HL-60 (cell line): ENCODE measurements at places on chromosomes 7 and 10.

DNA sequence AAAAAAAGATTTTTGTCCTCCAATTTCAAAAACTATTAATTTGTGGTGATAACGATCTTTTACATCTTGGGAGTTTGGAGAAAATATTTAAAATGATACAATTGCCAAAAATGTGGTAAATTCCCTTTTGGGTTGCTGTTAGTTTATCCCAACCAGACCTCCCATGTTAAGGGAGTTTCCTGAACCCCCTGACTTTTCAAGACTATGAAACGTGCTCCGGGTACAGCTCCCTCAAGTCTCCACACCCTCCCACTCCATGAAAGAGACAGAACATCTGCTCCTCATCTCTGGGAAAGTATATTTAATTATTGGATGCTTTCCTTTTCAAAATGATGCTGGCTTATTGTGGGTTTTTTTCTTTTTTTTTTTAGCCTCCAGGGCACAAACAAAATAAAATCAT lies 534.6 kb upstream of the NRP1 start:
- no peak for DNase-seq

DNA sequence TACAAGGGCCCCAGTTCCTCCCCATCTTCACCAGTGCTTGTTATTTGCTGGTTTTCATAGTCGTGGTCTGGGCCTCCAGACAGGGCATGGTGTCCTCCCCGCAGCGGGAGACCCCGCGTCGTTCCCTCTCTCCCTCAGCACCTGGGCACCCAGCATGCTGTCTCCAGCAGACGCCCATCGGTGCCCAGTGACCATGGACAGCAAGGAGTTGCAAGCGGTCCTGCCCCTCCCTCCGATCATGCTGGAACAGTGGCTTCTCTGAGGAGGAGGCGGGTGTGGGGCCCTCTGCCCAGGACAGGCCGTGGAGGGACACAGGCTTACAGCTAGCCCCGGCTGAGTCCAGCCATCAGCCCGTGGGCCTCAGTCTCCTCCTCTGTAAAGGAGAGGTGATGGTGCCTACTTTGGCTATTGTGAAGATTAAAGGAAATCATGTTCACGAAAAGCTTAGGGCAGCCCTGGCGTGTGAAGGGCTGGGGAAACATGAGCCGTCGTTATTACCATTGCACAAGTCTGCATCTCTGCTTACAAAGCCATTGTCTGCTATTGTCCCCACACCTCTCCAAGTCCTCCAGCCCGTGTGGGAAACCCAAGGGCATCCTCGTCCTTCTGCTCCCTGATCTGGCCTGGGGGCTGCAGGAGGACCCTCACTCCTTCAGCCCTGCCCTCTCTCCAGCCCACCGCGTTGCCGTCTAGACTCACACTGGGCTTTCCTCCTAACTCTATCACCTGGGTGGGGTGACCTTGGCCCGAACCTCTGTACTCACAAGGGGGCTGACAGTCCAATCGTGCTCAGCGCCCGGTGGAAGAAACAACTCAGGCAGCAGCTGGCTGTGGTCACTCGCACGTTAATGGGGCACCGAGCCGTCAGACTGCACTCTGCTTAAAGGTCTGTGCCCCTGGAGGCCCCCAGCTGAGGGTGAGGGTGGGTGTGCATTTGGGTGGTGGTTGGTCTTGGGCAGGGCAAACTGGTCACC lies 29.9 kb downstream of the EN2 start:
- DNase-seq, result no peak

DNA sequence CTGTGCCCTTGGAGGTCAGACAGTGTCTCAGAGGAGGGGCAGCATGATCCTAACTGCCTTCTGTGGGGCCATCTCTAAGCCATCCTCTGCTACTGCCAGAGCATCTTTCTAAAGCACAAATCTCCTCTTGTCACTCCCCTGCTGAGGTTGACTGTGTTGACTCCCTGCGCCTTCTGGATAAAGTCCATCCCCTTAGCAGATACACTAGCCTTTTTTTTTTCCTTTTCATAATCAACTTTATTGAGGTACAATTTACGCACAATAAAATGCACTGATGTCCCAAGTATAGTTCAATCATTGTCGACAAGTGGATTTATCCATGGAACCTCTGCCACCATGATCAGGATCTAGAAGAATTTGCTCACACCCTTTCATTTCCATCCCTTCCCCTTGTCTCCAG lies 150.1 kb downstream of the SPAG6 start:
- no peak for DNase-seq

- DNase-seq, result no peak
These were observed 170.2 kb upstream of the PRSS58 start for GRCh38 chr7:142428094-142428493.

DNA sequence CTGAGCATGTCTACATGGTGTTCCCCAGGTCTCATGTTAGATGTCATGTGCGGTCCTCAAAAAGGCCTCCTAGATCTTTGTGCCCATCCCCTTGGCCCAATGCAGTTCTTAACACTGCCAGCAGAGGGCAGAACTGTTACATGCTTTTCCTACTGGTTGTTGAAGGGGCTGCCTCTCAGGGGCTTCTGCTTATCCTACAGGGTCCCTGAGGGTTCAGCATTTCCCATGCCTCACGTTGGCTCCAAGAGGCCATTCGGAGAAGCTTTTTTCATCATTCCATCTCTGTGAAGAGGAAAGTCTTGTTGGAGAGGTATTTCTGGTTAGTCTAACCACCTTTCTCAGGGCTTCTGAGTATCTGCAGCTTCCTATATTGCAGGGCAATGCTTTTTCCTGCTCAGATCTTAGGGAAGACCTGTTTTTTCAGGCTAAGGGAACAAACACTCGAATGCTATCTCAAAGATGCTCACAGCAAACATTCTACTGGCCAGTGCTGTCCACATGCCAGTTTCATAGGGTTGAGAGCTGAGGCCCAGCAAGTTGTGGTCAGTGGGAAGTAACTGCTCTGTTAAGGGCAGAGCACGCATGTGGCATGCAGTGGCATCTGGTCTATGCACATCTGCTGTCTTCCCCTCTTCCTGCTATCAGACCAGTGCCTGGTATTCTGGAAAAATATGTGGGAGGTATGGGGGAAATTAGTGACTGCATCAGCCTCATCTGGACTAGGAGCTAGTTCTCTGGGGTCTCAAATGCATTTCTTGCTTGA lies 31.5 kb downstream of the MBL2 start:
- peak; percentile 42 for DNase-seq

- DNase-seq, result no peak
These were observed 67.3 kb downstream of the DAGLB start for GRCh38 chr7:6380310-6381095.

DNA sequence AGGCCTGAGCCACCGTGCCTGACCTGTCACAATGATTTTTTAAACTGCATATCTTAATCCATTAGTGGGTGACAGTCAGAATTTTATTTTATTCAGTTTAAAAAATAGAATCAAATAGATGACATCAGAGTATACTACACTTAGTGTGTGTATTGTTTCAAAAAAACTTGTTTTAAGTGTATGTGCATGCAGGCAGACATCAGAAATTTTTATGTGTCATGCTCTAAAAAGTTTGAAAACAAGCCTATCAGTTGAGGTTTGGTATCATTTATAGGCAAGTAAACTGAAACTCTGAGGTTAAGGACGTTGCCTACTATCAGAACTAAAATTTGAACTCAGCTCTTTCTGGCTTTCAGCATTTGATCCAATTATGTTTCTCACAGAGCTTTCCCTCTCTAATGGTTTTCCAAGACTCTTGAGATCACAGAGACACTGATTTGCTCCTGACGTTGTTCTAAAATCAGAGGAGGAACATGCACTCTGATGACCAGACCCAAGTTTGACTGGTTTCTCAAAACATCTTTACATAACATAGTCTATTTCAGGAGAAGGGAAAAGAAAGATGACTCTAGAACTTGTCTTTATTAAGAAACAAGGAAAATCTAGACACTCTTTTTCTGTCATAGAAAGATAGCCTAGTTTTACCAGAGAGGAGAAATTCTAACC lies 188.6 kb downstream of the AUTS2 start:
- DNase-seq, result no peak

GRCh38 chr7:42483886-42484285 lies 246.9 kb upstream of the GLI3 start:
- no peak for DNase-seq
